ENCODE measurements at places on chromosomes 13 and 19. TPM values are rescaled to one million over a fixed set of nuclear protein-coding genes. Genes with fewer than 3 reads are reported as not detected.

Gene TMEM150B
- 2.1 TPM for total RNA-seq

Gene ZNF554
- 9.1 TPM for total RNA-seq

Gene LIG1
- total RNA-seq = 54.3 TPM

Gene TM9SF2
- 140 TPM for total RNA-seq

Gene PRR19
- total RNA-seq = 0.70 TPM

Gene VSIG10L
- 1.5 TPM for total RNA-seq

Gene EXOC3L2
- 27.9 TPM for total RNA-seq

Gene RNF113B
- not detected for total RNA-seq

Gene GEMIN7
- 12.2 TPM for total RNA-seq

Gene ZNF440
- total RNA-seq = 17.0 TPM

Gene JSRP1
- 12.8 TPM for total RNA-seq

Gene RSPH6A
- total RNA-seq = 0.18 TPM

Gene KCNJ14
- total RNA-seq = 1.2 TPM

Gene KLK15
- not detected for total RNA-seq

Gene ACOD1
- total RNA-seq = not detected

Gene KCNN1
- 5.7 TPM for total RNA-seq

Gene ANGPTL4
- 5.0 TPM for total RNA-seq

Gene SIGLEC10
- 2.4 TPM for total RNA-seq

Gene LGALS4
- total RNA-seq = 0.53 TPM

Gene GRK1
- not detected for total RNA-seq

Gene UFM1
- total RNA-seq = 61.7 TPM

Gene PRTN3
- 93.5 TPM for total RNA-seq

Gene RFX1
- total RNA-seq = 14.8 TPM

Gene ZSCAN4
- not detected for total RNA-seq

Gene KLK14
- 0.18 TPM for total RNA-seq
